ENCODE measurements at places on chromosomes 11 and 22.
A peak's percentile ranks its signal among the peaks of the same experiment; 100 is the strongest.

GRCh38 chr11:235609-235996 lies 539 bp downstream of the SIRT3 start:
- DNase-seq = no peak

DNA sequence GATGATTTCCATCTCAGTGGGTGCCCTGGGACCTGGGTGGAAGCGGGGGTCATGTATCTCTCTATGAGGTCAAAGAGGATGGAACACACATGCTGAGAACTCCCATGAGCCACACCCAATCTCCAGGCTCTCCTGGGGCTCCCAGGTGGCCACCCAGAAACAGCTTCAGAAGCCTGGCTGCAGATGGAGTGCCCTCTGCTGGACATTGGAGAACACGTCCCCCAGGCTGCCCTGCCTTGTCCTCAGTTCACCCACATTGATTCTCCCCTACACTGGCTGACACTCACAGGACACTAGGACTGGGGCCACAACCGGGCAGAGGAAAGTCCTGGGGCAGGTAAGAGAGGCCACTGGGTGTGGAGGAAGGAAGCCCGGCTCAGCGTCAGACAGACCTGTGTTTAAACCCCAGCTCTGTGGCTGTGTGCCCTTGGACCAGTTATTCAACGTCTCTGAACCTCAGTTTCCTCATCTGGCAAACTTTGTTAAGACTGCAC lies 4.5 kb upstream of the NOL12 start:
- peak; percentile 71 for DNase-seq

- DNase-seq = no peak
These were observed 70.8 kb downstream of the LIF start for GRCh38 chr22:30175690-30176288.

GRCh38 chr22:42635531-42635930 lies 4.9 kb downstream of the ATP5MGL start:
- no peak for DNase-seq

DNA sequence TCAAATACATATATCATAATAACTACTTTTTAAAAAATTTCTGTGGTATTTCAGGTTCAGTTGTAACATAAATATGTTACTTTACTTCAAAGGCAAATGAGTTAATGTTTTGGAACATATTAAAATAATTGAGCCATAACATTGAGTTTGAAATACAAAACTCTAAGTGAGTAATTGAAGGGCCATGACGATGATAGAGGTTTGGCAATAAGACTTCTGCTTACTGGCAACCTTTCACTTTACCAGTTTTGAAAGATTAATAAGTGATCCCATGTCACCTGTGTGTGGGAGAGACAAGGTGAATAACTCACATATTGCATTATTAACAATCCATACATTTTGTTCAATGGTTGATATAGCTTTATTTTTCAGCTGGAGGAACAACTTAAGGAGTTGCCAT lies 144.4 kb downstream of the GRIA4 start:
- DNase-seq = no peak

GRCh38 chr11:119409731-119410130 lies 13.2 kb downstream of the THY1 start:
- DNase-seq = no peak

DNA sequence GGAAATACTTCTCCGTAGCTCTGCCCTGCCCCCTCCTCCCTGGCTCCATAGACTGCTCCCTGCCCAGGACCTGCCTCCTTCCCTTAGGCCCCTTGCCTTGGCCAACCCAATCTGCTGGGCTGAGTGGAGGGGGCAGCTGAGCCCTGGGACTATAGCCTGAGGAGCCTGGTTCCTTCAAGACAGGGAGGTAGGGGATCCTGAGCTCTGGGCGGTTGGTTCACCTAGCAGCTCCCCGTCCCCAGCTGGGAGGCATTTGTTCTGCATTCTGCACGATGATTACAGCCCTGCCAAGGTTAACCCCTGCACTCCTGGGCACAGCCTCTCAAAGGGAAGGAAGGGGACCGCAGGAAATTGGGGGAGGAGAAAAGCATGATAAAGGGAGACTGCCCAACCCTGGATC lies 3.6 kb upstream of the CDC42EP1 start:
- no peak for DNase-seq

Measured in stimulated activated naive CD4-positive, alpha-beta T cell treated with Interleukin-2 at 50 U/mL for 16 hours (primary cell).